ENCODE measurements at places on chromosomes 4 and X.

DNA sequence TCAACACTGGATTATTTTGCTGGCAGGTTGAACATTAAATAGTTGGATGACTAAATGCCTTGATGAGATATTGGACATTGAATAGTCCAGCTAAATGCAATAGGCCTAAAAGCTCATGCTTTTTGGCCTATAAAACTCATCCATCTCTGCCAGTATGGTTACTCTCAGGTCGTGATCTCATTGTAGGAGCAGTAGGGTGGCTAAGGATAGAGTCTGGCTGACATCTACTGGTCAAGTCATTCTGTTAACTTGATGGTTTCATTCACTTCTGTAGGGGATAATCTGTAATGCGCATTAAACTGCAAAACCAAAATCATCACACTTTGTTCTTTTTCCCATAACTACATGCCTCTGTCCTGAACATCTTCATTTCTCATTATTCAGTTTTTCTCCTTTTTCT lies 227.0 kb downstream of the DKK2 start:
- DNase-seq = peak; percentile 9

DNA sequence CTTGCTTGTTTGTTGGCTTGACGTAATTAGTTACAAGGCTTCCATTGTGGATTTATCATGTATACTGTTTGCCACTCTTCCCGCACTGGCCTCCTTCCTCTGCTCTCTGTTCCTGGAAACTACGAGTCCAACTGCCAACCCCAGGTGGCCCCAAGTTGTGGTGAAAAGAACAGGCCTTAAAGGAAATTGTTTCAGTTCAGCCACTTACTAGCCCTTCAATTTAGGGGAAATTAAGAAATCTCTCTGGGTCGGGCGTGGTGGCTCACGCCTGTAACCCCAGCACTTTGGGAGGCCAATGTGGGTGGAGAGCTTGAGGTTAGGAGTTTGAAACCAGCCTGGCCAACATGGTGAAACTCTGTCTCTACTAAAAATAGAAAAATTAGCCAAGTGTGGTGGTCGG lies 28.0 kb downstream of the RBM47 start:
- no peak for DNase-seq

GRCh38 chr4:116829187-116829586 lies 256.2 kb downstream of the TRAM1L1 start:
- DNase-seq = no peak

- no peak for DNase-seq
Observed at GRCh38 chrX:68938244-68939004, 109.6 kb downstream of the EFNB1 start.

DNA sequence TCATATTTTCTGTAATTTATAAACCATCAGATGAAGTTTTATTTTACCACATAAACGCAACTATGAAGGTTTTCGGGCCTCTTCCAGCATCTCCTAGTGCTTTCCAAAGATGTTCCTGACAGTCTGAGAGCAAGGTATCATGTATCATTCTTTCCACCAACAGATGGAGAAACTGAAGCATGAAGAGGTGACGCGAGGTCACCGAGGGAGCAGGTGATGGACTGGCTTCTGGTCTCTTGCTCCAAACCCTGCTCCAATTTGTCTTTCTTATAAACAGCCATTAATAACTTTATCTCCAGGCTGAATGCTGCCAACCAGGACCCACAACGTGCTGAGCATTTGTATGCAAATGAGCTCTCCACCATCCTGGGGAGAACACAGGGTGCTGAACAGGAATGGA lies 86.3 kb upstream of the MAML3 start:
- no peak for DNase-seq

Data from tibial nerve (tissue), 4 donors.